Fibroblast of skin of right biceps (primary cell): ENCODE measurements at places on chromosomes 7 and 10.

DNA sequence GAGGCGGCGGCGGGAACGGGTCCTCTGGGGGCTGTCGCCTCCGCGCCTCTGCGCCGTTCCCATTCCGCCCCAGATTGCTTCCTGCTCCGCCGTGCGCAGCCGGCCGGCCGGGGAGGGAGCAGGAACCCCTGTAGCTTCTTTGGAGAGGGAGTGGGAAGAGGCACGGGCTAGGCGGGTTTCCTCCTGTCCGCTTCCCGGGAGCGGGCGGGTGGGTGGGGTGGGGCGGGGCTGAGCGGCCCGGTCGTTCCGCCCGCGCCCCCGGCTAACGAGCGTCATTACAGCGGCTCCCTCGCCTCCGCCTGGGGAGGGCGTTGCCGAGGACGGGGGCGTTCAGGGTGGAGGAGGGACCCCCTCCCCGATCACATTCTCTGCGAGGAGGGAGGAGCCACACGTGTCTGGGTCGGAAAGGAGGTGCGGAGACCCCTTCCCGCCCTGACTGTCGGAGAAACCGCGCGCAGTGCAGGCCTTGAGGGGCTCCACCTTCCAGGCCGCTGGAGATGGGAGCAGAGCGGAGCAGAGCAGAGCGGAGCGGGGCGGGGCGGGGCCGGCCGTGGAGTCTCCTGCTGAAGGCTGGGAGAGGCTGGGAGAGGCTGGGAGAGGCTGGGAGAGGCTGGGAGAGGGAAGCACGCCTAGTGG, 39.7 kb downstream of the AGAP3 start:
- DNase-seq: peak; percentile 26

- peak; percentile 66 for DNase-seq
Observed at GRCh38 chr10:110977662-110978061, 58.3 kb downstream of the SHOC2 start.

- DNase-seq: no peak
Observed at GRCh38 chr7:49417034-49417433, 356.4 kb upstream of the VWC2 start.

DNA sequence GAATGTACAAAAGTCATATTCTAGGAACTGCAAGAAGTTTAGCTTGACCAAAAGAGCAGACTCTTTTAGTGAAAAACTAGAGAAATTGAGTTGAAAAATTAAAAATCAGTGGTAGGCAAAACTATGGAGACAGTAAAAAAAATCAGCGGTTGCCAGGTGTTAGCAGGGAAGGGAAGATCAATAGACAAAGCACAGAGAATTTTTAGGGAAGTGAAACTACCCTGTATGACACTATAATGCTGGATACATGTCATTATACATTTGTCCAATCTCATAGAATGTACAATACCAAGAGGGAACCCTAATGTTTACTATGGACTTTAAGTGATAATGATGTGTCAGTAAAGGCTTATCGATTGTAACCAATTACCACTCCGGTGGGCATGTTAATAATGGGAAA, 761.9 kb downstream of the MAGI2 start:
- no peak for DNase-seq

GRCh38 chr7:46939089-46939488, 642.8 kb downstream of the TNS3 start:
- DNase-seq: no peak

- peak; percentile 55 for DNase-seq
Observed at GRCh38 chr7:92769394-92769699, 67.0 kb downstream of the CDK6 start.

GRCh38 chr10:48655411-48656240, 29.0 kb upstream of the WDFY4 start:
- peak; percentile 27 for DNase-seq

GRCh38 chr10:3010816-3011460, 56.4 kb upstream of the PFKP start:
- DNase-seq: no peak

GRCh38 chr7:149859369-149859768, 14.4 kb upstream of the ATP6V0E2 start:
- DNase-seq: no peak

- no peak for DNase-seq
Observed at GRCh38 chr10:102112210-102112817, 7.9 kb downstream of the LDB1 start.

GRCh38 chr7:32506266-32507054, 11.2 kb downstream of the AVL9 start:
- DNase-seq: peak; percentile 95

DNA sequence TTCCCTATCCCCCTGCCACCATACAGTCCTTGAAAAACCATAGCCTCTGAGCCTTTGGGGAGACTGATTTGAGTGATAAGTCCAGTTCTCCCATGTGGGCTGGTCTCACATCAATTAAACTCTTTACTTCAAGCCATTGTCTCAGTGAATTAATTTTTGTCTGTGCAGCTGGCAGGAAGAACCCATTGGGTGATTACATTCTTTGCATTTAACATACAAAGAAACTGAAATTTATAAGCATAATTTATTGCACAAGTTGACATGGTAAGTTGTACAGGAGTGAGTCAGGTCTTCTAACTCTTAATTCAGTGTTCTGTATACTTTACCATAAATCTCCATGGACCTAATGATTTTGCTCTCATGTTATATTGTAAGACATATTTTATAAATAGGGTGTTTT, 1613.0 kb upstream of the LRRTM3 start:
- peak; percentile 14 for DNase-seq

DNA sequence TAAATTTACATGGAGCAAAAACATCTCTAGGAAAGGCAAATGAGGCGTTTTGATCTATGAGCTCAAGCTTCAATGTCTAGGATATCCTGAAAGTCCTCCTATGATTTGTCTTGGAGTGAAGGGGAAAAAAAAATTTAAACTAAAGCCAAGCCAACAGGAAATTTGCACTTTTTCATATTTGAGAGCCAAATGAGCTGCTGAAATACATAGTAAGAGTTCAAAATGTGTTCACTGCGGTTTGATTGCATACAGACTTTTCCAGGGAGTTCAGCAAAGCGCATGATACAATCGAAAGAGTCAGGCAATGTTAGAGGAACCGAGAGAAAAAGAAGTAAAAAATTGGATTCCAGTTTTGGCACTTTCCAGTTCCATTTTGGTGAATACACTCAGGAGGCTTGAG, 633.4 kb upstream of the MGMT start:
- peak; percentile 3 for DNase-seq

- DNase-seq: no peak
Observed at GRCh38 chr7:56040730-56041129, 10.5 kb downstream of the PSPH start.

- no peak for DNase-seq
Observed at GRCh38 chr7:98802781-98803110, 67.1 kb downstream of the TMEM130 start.

- DNase-seq: no peak
Observed at GRCh38 chr10:128958834-128959690, 508.0 kb upstream of the MGMT start.

DNA sequence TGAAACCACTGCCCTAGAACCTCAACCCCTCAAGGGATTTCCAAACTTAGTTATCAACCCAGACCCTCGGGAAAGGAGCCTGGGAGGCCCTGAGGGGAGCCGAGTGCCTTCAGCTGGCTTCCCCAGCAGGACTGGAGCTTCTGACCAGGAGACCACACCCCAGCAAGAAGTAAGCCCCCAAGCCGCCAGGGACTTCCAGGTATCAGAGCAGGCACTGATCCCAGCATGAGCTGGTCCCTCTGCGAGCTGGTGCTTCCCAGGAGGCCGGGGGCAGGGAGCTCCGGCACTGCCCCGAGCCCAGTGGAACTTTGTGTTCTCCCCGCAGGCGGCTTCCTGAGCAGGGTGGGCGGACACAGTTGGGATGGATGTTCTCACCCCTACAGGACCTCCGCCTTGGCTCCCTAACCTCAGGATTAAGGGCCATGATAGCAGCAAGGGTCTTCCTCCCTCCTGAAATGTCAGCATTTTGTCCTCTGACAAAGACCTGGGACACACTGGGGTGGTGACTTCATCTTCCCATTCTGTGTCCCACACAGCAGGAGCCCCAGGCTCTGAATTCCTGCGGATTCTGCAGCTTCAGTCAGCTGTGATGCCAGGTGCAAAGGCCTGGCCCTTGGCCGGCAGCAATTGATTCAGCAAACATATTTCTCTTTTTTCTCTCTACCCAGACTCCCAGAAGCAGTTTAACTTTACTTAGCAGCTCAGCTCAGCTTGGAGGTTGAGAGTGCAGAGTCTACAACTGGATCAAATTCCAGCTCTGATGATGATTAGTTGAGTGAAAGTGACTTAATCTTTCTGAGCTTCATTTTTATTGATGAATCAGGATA, 11.6 kb downstream of the ATP6V0E2 start:
- no peak for DNase-seq

DNA sequence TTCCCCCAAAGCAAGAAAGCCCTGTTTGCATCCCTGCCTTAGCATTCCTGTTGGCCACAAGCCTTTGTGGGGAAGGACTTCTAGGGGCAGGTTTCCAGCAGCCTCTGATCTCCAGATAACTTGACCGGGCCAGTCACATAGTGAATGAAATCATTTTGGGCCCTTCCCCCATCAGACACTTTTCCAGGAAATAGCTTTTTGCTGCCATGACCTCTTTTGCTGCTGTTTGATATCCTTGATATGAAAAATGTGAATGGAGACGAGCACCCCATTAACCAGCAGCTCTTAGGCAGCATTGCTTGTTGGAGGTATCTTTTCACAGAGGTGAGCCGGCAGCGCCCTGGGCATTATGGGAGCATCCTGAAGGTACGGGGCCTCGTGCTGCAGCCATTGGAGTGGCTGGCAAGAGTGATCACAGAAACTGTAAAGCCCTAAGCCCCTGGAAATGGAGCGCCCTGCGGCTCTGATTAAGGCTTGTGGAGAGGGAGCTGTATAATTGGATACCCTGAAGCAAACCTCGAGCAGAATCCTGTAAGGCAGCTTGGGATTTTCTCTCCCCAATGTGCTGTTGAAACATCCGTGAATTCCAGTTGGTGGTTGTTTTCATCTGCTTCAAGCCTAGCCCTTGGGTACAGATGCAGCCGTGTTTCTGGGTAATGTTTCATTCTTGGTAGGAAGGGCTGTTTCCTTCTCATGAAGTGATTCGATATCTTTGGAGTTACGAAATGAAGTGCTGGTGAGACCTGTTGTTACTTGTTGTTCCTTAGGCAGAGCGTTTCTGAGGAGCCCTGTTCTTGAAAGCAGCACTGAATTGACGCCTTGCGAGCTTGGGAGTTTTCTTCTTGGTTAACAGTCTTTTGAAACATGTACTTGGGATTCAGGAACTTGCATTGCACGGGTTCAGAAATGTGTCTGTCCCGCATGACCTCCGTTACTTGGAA, 179.0 kb downstream of the PTEN start:
- peak; percentile 70 for DNase-seq

DNA sequence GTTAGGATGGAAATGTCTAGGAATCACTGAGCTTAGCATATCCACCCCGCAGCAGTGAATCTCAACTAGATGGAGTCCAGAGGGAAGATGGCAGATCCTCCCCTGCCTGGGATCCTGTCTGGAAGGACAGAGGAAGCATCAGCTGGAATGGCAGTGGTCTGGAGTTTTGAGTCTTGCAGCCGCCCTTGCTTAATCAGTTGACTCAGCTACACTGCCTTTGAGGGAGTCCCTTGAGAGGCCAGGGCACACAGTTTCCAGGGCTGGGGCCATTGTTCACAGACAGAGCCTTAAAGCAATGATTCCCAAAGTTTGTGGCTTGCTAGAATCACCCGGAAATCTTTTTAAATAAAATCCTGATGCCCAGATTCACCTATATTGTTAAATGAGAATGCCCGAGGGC, 128.1 kb downstream of the NT5C2 start:
- no peak for DNase-seq

DNA sequence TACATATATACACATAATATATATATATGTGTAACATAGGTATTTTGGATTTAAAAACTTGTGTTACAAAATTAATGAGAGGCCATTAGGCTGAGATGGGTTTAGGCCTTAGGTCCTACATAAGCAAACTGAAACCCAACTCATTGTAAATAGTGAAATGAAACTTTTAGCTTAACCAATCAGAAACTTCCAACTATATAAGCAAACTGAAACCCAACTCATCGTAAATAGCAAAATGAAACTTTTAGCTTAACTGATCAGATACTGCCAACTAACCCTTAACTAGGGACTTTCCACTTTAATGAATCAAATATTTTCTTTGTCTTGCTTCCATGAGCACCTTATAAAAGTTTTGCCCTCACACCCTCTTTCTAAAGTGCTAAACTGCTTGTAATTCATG, 17.3 kb upstream of the SAMD9L start:
- DNase-seq: no peak

GRCh38 chr7:92647652-92648051, 57.5 kb upstream of the FAM133B start:
- DNase-seq: no peak

DNA sequence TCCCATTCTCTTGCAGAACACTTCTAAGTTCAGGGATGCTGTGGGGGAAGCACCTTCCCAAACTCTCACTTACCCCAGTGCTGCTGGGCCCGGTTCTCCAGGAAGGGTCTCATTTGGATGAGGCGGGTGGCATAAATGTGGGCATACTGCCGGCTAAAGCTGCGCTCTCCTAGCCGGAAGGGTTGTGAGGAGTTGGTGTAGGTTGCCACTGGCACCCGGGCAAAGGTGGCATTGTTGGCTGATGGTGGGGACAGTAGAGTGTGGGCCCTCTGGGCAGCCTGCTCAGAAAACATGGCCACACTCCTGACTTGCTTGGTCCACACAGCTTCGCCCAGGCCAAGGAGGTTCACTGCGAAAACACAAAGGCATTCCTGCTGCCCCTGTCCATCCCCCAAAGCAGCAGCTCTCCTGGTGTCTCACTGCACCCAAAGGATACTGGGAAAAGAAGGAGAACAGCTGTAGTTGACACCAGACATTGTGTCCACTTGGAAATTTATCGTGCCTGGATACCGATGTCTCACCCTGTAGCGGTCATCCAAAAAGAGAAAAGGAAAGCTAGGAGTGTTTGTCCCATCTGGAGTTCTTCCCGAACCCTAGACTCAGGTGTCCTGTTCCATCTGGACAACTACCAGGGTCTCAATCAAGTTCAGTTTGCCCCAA, 1.5 kb downstream of the POLD2 start:
- no peak for DNase-seq

DNA sequence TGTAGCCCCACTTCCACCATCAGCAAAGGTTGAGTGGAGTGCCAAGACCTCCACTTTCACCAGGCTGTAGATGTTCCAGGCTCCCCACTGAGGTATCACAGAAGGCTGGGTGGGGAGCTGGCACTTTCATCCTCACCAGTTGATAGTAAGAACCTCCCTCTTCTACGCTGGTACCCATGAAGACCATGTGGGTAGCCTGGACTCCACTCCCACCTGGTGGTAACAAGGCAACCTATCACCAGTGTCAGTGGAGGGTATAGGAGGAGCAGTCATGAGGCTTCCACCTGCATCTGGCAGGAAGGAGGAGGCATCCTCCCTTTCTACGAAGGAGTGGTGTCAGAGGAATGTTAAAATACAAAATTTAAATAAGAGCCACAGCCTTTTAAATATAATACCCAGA, 4.4 kb downstream of the SMIM30 start:
- DNase-seq: peak; percentile 11

GRCh38 chr10:13614530-13615332, 28.0 kb downstream of the PRPF18 start:
- peak; percentile 70 for DNase-seq

GRCh38 chr7:50199824-50200223, 104.7 kb upstream of the IKZF1 start:
- DNase-seq: no peak
